ENCODE measurements at places on chromosomes 5 and 9. TPM values are rescaled to one million over a fixed set of nuclear protein-coding genes. Genes with fewer than 3 reads are reported as not detected.

PCDHA7 gene
- 0.31 TPM for polyA plus RNA-seq

ZNF454 gene
- polyA plus RNA-seq, result 2.9 TPM

DNA sequence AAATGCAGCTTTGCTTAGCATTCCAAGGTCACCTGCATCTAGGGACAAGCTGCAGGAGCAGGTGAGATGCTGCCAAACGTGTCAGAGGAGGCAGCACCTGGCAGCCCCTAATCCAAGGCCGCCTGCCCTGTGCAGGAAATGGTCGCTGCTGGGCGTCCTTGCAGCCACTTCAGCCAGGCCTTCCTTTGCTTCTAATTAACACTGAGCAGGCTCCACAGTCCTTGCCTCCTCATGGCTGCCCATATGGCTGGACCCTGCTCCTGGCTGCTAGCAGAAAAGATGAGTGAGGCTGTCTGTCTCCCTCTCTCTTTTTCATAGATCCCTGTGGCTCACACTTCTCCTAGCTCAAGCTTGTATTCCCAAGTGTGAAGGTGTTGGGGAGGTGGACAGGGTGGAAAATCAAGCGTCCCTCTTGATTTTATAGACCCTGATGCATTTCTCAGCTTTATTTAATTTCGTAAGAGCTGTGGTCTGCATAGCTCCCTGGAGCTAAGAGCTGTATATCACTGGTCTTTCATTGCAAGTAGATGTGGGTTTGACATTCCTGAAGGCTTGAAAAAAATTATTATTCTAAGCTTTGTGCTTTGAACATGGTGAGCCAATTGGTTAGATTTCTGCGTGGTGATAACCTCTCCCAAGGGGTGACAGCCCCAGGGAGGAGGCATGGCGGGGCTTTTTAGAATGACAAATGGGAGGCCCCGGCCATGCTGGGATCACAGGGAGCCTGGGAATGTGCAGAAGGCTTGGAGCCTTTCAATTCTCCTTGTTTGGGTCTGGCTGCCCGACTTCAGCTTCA is 193.8 kb downstream of the SLIT3 start:
- DNase-seq, result no peak

DCANP1 gene
- polyA plus RNA-seq, result 0.45 TPM

ANKDD1B gene
- polyA plus RNA-seq, result 18.1 TPM

All from large intestine (tissue), 12 donors.